HT-29 (cell line): ENCODE measurements at places on chromosomes 2 and 18. TPM values are rescaled to one million over a fixed set of nuclear protein-coding genes. Genes with fewer than 3 reads are reported as not detected.

Gene COL4A3
- not detected in 2 replicates for total RNA-seq

Gene NCKAP1
- total RNA-seq = 43.2 and 45.7 TPM in 2 replicates

Gene WDR54
- 50.8 and 52.3 TPM in 2 replicates for total RNA-seq

Gene DPYSL5
- not detected in 2 replicates for total RNA-seq

Gene MRO
- total RNA-seq = not detected in 2 replicates
